NCI-H446 (cell line): ENCODE measurements at places on chromosomes 2 and 18.
A peak's percentile ranks its signal among the peaks of the same experiment; 100 is the strongest.

DNA sequence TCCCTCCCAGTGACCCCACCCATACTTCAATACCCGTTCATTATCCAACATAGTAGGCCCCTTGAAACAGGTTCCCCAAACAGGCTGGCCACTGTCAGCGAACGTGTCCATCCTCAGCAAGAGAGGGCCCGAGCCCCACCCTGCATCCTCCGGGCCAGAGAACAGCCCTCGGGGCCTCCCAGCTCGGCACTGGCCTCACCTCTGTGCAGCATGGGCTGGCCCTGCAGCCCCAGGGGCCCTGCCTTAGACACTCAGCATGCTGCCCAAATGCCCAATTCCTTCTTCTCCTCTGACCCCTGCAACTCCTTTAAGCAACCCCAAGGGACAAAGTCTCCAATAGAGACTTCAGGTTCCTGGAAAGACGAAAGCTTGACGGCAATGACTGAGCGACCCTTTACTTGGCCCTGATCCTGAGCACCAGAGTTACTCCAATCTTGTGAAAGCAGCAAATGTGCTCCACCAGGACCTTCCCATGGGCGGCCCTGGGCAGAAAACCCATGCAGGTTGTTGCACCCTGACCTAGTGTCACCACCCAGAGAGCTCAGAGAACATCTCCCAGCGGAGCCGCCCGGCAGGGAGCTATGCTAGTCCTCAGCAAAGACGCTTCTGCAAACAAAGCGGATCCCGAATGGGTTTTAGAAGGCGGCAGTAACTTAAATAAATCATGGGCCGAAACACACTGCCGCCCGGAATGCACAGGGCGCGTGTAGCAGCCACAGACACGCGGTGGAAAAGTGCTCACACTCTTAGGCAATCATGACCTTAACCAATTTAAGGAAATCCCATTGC lies 782 bp downstream of the COL6A3 start:
- DNase-seq, result no peak

- DNase-seq, result no peak
Observed at GRCh38 chr2:95323347-95324155, 26.4 kb downstream of the KCNIP3 start.

DNA sequence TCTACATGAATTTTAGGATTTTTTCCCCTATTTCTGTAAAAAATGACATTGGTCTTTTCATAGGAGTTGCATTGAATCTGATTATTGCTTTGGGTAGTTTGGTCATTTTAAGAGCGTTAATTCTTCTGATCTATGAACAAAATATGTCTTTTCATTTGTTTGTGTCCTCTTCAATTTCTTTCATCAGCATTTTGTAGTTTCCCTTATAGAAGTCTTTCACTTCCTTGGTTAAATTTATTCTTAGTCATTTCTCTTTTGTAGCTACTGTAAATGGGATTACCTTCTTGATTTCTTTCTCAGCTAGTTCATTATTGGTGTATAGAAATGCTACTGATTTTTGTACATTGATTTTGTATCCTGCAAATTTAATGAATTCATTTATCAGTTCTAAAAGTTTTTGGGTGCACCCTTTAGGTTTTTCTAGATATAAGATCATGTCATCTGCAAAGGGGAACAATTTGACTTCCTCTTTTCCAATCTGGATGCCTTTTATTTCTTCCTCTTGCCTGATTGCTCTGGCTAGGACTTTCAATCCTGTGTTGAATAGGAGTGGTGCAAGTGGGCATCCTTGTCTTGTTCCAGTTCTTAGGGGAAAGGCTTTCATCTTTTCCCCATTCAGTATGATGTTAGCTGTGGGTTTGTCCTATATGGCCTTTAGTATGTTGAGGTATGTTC lies 36.6 kb upstream of the AAK1 start:
- DNase-seq, result no peak

DNA sequence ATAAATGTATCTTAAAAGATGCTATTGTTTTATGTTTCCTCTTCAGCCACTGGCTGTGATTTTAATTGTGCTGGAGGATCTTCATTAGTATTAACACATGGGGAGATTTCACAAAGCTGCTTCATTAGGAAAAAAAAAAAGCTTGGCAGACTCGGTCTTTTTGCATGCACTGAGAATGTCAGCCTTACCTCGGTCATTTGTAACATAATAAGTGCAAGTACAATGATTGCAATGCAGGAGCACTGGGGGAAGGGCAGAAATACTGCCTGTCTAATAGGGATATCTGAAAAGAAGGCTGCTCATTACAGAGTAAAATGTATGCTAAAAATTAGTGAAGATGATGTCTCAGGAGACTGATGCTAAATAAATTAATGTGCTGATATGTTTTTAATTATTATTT lies 1.3 kb upstream of the BAZ2B start:
- peak; percentile 50 for DNase-seq

DNA sequence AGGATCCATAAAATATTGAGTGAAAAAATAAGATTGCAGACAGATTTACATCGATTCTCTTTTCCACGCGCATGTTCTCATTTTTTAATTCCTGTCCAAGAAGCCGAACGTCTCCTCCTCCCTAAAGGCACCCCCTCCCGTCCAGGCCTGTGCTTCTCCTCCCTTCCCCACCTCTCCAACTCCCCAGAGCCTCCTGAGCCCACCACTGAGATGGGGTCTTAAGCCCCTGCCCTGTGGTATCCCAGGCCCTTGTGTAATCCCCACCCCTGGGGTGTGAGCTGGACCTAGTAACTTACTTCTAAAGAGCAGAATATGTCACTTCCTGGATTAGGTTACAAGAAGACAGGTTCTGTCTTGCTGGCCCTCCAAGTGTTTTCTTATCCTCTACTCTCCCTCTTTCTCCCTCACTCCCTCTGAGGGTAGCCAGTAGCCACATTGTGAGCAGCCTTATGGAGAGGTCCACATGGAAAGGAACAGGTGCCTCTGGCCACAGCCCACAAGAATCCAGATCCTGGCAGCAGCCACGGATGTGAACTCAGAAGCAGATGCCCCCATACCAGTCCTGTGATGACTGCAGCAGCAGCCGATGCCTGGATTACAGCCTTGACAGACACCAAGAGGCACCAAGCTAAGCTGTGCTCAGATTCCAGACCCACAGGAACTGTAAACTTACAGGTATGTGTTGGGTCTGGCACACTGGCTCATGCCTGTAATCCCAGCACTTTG lies 39.6 kb upstream of the OTOS start:
- DNase-seq, result no peak

DNA sequence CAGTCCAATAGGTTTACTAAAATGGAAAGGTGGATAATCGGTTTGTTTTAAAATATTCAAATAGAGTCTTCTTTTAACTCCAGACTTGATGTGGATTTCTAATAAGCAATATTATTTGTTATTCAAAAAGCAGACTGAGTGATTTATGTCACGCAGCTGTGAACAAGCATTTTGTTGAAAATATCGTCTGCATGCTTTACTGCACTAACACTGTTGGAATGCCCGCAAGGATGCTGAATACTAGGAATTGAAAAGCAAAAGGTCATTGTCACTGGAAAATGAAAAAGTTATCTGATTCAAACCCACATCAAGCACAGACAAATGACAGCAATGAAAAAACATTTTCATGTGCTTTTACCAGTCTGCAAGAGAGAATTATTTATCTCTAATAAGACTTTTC lies 31.1 kb downstream of the CHN1 start:
- no peak for DNase-seq

- no peak for DNase-seq
Observed at GRCh38 chr2:204638471-204639194, 93.4 kb downstream of the PARD3B start.

DNA sequence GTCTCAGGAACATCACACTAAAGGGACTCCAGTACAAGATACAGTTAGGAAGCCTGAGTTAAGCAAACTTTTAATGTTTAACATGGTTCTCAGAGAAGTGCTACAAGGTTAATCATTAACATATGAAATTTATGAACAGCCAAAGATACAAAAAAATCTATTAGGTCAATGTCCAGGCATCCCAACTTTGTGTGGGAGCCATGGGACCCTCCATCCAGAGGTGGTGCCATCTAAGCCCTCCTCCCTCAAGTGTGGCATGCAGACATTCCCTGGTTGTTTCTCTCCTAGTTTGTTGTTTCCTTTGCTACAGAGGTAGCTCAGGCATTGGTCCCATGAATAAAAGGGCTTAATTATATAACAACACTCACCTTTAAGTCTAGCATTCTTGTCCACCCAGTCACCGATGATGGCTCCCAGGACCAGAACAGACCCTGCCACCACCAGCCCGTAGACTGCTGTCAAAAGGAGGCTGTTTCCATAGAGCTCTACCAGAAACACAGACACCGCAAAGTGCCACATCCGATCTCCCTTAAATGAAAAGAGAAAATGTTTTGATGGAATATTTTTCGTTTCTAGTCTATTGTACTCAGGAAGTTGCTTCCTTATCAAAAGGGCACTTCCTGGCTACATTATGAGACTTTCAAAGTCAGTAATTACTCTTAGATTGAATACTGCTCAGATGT lies 5.7 kb downstream of the SLC40A1 start:
- no peak for DNase-seq

- no peak for DNase-seq
Observed at GRCh38 chr2:189391201-189391600, 50.1 kb upstream of the WDR75 start.

GRCh38 chr18:42828881-42829280 lies 286.6 kb downstream of the RIT2 start:
- no peak for DNase-seq

DNA sequence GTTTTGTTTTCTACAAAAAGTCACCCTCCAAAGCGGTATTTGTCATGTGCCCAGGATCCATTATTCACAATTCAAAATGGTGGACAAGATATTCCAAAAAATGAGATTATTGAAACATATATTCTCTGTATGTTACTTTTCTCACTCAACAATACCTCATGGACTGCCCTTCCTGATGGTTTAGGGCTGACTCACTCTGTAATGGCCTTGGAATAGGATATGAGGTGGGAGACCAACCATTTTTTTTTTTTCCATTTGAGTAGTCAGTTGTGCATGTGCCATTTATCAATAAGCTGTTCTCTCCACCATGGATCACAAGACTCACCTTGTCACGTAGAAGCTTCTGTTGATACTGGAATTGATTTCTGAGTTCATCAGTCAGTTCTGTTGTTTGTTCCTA lies 64.5 kb downstream of the LYPD6 start:
- no peak for DNase-seq

GRCh38 chr2:110897966-110898365 lies 165.6 kb downstream of the ACOXL start:
- DNase-seq, result no peak

- DNase-seq, result no peak
Observed at GRCh38 chr2:117723483-117723882, 91.0 kb upstream of the DDX18 start.

GRCh38 chr2:187499941-187500532 lies 52.0 kb upstream of the CALCRL start:
- peak; percentile 46 for DNase-seq

GRCh38 chr2:37274359-37274965 lies 43.0 kb downstream of the NDUFAF7 start:
- no peak for DNase-seq

DNA sequence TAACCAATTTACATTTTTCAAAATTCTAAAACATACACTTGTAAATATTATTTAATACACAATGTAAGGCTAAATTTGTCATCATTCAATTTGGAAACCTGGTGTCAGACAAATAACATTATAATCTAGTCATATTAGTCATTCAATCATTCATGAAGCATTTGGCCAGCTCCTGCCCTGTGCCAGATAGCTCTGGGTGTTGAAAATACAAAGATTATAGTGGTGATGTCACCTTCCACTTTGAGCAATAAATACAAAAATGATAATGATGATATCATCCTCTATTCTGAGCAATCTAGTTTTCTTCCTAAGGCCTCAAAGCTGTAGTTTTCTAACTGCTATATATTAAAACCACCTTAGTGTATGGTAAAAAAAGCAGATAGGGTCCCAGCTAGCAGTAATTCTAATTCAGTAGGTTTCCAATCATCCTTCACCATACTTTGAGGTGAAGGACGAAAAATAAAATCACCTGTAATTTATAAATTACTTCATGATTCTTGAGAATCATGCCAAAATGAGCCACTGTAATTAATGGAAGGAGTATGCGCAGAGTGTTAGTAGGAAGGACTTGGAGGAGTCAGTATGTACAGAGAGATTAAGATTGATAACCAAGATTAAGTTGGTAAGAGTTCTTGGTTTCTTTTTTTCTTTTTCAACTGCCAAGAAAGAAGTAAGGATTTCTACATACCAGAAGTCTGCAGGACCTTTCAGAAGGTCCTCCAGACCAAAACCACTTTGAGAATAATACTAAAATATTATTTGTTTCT lies 23.2 kb downstream of the MEMO1 start:
- peak; percentile 5 for DNase-seq
